ENCODE measurements at places on chromosomes 12 and 14.
A peak's percentile ranks its signal among the peaks of the same experiment; 100 is the strongest.

DNA sequence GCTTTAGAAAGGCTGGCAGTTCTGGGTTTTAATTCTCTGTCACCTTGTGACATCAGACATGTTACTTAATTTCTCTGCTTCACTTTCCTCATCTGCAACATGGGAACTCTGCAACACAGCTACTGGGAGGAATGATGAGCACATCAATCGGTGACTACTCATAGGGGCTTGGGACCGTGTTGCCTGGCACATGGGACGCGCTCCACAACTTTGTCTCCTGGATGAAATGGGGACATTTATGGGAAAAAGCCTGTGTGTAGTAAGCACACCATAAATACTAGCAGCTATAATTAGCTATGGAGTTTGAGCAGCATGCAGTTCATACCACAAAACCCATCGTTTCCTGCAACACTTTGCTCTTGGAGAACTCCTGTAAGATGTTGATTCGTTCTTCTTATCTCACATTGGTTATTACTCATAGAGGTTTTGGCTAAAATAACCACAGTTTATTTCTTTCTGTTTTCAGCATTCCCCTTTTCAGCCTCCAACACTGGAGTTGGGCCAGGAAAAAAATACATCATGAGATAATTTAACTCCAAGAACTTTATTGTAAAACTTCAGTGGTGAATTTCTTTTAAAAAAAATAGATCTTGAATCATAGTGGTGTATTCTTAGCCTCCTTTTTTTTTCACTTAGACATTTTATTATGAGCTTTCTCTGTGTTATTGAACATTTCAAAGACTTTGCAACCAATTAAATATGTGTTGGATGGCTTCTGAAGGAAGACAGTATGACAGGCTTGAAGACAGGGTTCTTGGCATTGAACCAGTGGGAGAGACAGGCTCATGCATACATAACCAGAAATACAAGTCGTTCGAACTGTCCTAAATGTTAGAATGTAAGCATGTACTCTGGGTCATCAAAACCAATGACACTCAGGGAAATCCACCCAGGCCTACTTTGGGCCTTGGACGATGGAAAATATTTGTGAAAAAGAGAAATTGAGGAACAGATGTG is 72.7 kb downstream of the RIN3 start:
- DNase-seq, result peak; percentile 74

DNA sequence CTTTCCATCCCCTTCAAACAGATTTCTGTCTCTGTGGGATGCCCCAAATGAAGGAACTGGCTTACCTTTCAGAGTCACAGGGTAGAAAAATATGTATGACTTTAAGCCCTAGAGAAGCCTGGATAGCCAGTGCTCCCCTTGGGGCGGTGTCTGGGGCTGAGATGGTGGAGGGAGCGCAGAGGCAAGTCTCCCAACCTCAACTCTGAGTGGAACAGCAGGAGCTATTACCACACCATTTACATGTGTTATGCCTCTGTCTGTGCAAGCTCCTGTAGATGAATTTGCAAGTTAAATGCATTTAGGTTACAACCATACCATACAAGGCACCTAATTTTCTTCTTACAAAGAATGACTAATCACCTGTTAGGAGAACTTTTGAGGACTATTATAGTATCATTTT is 50.4 kb upstream of the CLMN start:
- DNase-seq, result no peak

GRCh38 chr12:21800011-21800410 is 25.5 kb upstream of the KCNJ8 start:
- no peak for DNase-seq

DNA sequence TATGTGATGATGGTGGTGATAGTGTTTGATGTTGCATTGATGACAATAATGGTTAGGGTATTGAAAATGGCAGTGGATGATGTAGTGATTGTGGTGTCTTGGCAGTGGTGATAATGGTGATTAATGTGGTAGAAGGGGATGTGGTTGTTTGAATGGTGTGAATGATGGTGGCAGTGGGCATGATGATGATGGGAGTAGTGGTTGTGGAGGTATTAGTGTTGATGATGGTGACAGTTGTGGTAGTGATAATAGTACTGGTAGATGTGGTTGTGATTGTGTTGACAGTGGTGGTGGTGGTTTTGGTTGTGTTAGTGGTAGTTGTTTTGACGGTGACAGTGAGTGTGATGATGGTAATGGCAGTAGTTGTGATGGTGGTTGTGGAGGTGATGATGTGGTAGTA is 1049.0 kb downstream of the VRK1 start:
- DNase-seq, result no peak

GRCh38 chr12:72277415-72277814 is 5.2 kb downstream of the TRHDE start:
- no peak for DNase-seq

DNA sequence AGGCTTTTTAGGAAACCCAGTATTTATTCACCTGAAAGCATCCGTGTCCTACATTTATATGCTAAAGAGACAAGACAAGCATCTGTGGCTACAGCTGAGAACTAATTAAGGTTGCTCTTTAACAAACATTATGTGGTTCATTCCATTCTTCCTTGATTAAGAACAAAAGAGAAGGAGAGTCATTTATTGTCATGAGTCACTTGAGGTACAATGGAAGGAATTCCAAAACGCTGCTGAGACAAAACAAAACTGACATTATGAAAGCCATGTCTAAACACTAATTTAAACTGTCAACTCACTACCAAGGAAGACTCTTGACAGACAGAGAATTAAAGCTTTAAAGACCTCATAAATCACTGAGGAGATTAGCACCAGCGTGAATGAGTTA is 214.4 kb downstream of the BMP4 start:
- no peak for DNase-seq

GRCh38 chr12:12560587-12561370 is 1.9 kb downstream of the DUSP16 start:
- DNase-seq, result peak; percentile 74

DNA sequence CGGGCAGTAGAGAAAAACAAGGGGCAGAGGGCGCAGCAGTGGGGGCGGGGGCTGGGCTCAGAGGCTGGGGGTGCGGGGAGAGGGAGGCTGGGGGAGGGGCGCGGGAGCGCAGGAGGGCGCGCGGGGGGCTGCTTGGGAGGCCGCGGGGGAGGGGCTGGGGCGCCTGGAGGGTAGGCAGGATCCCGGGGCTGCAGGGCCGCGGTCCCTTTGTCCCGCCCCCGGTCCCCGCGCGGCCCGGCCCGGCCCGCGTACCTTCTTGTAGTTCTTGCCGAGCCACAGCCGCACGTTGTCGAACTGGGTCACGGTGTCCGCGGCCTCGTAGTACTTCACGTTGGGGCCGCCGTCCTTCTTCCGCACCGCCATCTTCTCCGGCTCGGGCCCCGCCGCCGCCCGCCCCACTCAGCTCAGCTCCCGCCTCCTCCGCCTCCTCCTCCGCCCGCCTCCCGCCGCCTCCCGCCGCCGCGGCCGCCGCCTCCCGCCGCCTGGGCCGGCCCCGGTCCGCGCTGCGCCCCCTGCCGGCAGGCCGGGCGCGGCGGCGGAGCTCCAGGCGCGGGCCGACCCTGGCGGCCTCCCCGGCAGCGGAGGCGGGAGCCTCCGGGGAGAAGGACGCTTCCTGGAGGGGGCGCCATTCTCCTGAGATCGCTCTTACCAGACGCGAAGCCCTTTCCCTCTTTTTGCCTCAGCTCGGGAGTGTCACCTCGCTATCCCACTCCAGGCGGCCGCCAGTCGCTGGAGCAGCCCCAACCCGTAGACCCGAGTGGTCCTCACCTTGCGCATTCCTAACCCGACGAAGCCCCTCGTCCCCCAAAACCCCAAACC is at the start of gene SMARCC2:
TSS of gene SMARCC2 (minus strand) at position 385 of the 819 bp plus-strand sequence. CDS start at position 363, 22 bp downstream.
- DNase-seq, result peak; percentile 90

DNA sequence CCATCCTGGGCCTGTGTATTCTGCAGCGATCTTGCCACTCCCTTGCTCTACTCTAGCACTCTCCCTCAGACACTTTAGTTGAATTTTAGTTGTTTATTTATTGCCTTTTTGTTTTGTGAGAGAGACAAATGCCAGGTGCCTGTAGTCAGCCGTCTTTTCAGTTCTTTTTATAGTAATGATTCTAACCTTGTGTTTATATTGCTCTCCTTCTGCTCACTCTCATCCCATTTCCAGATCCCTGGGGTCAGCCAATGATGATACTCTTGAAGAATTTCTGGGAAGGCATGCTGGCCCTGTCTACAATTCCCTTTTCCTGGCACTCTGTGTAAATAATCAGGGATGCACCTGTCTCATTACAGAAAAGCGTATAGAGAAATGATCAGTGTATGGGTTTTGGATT is 334.1 kb upstream of the MIS18BP1 start:
- no peak for DNase-seq

- DNase-seq, result no peak
Observed at GRCh38 chr14:63224196-63224595, 20.0 kb downstream of the RHOJ start.

DNA sequence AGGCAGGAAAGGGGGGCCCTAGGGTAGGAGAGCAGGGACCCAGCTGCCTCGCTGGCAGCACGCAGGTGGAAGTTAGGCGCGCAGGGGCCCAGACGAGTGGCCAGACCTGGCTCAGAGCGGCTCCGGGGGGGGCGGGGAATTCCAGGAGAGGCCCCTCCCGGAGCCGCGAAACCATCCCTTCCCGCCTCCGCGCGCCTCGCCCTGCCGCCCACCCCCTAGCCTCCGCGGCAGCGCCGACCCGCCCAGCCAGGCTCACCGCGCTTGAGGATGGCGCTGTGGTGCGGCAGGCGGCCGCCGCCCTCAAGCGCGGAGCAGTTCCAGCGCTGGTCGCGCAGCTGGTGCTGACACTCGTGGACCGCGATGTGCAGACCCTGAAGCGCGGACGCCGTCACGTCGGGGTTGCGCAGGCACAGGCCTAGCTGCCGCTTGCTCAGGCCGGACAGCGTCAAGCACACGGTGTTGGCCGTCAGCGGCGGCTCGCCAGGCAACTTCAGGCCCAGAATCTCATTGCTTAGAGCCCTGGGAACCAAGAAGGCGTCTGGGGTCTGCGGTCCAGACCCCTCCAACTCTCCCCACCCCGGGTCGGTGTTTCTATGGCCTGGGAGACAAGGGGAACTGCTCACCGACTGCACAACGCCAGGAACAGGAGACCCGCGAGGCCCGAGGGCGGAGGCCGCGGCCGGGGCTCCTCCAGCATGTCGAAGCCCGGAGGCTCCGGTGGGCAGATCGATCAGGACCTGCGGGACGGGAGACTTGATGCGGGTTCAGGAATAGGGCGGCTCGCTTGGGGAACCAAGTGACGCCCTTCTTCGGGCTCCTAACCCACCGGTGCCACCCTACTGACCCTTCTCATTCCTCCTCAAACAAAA is 1.5 kb downstream of the WNT10B start:
- no peak for DNase-seq

GRCh38 chr14:76585616-76586015 is 175.7 kb upstream of the VASH1 start:
- no peak for DNase-seq

- DNase-seq, result no peak
Observed at GRCh38 chr12:92673756-92674155, 29.0 kb upstream of the PLEKHG7 start.

Measured in activated CD8-positive, alpha-beta T cell treated with anti-CD3 and anti-CD28 coated beads, Interleukin-2, amount 10 ng/mL, durations not matched to agents 7 days and 5 days (primary cell).